ENCODE measurements at places on chromosomes 6 and 20.

GRCh38 chr20:16390991-16391390 is 182.3 kb downstream of the KIF16B start:
- no peak for DNase-seq

GRCh38 chr6:112081569-112081968 is 5.7 kb downstream of the TUBE1 start:
- DNase-seq = no peak

DNA sequence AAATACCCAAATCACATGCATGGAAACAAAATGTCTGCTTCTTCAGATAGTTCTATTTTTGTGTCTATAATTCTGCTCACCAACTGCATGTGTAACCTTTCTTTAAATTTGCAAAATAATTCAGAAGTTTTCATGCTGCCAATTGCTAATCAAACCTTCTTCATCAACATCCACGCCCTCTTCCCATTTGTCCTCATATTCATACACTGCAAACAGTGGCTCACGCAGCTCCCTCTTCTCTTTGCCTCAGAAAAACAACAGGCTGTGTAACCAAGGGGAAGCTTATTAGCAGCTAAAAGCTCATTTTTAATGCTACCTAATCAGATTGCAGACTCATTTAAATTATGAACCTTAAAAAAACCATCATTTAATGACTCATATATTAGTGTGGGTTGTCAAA is 555.0 kb upstream of the EPHA7 start:
- DNase-seq = no peak

DNA sequence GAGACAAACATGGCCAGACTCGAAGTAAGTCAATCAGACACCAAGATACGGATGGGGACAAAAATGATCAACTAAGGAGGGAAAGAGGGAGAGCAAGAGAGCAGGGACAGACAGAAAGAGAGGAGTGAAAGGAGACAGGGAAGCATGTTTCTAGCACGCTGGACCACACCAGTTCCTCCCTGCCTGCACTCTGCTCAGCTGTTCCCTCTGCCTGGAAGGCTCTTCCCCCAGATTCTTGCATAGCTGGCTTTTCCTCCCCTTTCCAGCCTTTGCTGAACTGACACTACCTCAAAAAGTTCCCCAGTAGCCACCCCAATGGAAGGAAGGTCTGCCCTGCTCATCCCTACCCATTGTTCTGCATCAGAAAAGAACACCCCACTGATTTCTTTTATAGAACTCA is 185.9 kb downstream of the MAFB start:
- no peak for DNase-seq

GRCh38 chr20:58017231-58017969 is 211.1 kb downstream of the ANKRD60 start:
- no peak for DNase-seq
